ENCODE measurements at places on chromosomes 7 and 10.

DNA sequence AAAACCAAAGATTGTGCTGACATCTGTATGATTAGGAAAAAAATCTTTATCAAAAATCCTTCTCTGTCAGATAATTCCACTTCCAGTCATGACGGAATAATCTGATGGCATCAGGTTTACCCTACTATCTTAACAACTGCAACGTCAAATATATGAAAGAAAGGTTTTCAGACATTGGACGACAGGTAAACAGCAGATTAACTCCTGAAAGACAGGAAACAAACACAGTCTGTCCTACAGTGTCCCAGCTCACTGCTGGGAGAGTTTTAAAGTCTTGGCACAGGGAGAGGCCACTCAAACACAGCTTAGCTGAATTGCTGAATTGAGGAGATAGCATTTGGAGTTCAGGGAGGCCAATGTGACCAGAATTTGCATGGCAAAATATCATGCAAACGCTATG lies 186.3 kb upstream of the KCTD7 start:
- DNase-seq, result no peak

- DNase-seq, result no peak
These were observed 70.8 kb upstream of the KDM7A start for GRCh38 chr7:140247559-140247958.

DNA sequence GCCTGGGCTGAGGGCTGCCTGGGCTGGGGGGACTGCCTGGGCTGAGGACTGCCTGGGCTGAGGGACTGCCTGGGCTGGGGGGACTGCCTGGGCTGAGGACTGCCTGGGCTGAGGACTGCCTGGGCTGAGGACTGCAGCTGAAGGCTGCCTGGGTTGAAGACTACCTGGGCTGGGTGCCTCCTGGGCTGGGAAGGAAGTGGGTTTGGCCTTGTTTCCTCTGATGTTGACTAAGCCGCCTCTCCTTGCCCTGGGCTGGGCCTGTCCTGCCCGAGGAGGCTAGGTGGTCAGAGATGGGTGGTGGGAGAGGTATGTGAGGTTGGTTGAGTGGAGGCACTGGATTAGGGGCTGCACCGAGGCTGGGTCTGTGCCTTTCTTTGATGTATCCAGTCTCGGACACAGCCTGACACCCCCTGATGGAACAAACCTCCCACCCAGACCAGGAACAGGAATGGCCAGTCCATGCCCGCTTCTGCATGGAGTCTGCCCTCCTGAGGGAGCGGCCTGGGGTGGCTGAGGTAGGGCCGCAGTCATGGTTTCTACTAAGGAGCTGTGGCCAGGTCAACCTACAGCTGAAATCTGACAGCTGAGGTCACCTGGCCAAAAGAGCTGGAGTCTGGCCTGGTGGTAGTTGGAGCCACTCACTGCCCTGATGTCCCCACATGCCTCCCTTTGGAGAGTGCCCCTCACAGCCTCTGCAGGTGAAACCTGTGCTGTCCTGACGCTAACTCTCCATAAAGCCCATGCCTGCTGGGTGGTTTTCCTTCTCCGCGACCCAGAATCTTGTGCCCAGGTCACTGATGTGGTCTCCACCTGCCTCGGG lies 22.3 kb downstream of the SCART1 start:
- no peak for DNase-seq

- no peak for DNase-seq
These were observed 51.1 kb downstream of the SHH start for GRCh38 chr7:155761162-155761561.

- DNase-seq, result no peak
These were observed 66.9 kb downstream of the AMZ1 start for GRCh38 chr7:2754912-2755311.

- no peak for DNase-seq
These were observed 243.2 kb upstream of the TMEM229A start for GRCh38 chr7:124276005-124276622.

GRCh38 chr10:89566992-89567391 lies 31.6 kb upstream of the SLC16A12 start:
- no peak for DNase-seq

DNA sequence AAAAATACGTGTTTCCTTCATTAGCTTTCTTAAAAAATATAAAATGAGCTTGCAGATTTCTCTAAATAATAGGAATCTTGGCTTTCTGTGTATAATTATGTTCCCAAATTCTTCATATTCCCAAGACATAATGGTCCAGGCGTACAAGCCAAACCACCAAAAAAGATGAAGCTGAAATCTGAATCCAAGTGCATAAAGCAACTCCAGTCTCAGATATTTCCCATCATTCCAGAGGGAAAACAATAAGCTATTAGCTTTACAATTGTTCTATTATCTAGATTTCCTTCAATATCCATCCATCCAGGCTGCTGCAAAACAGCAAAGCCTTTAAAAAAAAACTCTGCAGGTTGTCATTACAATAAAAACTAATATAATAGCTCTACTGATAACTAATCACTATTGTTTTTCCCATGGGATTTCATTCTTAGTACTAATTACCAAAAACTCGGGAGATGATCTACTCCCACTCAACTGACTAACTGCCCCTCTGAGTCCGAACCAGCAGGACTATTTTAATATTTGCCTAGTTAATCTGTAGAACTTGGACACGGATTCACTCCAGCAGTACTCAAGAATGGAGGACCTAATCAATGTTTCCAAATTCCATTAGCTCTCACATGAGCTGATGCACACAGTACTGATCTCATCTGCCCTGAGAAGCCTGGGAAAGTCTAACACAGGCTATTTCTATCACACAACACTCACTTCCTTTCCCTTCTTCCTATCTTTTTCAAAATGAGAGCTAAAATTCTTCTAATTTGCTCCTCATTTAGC lies 108.9 kb upstream of the ASAH2 start:
- DNase-seq, result no peak

DNA sequence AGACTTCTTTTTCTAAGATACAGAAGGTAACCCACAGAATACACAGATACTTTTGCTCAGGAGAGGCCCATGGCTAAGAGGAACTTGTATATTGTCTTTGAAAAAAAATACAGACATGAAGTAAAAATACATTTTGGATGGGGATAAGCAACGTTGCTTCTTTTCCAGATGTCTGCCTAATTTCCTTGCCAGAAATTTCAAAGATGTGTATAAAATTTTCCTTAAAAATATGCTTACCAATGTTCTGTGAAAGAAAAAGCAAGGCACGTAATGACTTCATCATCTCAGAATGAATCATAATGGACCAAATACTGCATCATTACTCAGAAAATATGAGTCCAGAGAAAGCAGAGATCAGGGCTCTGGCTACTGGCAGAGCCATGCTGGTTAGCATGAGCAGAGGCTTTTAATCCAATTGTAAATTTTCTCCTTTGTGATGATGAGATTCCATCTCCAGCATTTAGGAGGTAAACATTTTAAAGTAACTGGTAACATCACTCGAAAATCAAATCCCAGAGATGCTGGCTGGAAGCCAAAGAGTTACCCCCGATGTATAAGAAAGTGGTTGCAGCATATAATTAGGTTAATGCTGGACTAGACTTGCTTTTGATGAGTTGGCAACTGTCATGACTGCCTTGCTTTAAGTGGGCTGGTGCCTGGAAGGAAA lies 272.5 kb downstream of the SEMA3A start:
- DNase-seq, result no peak

DNA sequence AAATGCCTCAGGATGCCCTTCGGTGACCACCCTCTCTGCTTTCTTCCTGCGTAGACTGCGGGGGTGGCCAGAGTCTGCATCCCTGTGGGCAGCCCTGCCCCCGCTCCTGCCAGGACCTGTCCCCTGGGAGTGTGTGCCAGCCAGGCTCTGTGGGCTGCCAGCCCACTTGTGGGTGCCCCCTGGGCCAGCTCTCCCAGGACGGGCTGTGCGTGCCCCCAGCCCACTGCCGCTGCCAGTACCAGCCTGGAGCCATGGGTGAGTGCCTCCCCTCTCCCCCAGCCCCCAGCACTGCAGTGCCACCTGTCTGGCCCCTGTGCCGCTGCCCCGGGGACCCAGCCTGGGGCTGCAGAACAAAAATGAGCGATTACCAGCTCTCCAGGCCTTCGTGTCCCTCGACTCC lies 23.1 kb upstream of the ZNF862 start:
- no peak for DNase-seq

- DNase-seq, result no peak
These were observed 4.3 kb upstream of the ANKRD61 start for GRCh38 chr7:6026820-6027311.

DNA sequence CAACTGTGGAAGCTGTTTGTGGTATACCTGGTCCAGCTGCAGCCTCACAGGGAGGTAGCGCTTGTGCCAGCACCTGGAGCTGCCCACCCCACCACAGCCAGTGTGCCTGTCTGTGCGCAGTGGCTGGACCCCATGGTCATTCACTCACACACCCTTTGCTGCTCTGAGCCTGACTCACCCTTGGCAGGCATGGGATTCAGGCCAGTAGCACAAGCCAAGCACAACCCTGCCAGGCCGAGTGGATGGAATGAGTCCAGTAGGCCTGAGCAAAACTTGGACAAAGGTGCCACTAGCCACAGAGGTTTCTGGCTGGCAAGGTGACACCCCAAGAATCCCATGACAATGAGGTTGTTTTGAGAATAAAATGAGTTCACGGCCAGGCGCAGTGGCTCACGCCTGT lies 19.0 kb downstream of the RBM48 start:
- no peak for DNase-seq

GRCh38 chr10:120760253-120760652 lies 90.9 kb upstream of the WDR11 start:
- DNase-seq, result no peak

- DNase-seq, result no peak
These were observed 52.5 kb upstream of the CAMK2B start for GRCh38 chr7:44377681-44378421.

DNA sequence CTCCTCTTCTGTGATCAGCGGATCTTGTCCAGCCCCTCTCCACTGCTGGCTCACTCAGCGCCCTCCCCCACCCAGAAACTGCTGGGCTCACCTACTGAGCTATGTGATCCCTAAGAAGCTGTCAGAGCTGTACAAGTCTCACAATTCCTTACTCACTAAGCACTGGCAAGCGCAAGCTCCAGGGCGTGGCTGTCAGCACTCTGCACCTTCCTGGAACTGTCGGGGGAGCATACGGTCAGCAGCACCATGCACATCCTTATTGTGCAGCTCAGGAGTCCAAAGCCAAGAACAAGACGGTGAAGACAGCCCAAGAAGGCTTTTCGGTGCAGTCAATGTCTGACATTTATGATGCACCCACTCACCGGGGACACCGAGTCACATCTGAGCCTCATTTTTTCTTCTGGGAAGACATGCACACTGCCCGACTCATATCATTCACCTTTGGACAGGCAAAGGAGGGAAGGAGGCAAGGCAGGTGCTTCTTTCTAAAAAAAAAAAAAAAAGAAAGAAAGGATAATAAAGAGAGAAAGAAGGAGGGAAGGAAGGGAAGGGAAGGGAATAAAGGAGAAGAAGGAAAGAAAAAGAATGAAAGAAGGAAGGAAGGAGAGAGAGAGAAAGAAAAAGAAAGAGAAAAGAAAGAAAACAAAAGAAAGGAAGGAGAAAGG lies 56.3 kb downstream of the ASB13 start:
- no peak for DNase-seq

GRCh38 chr10:109770663-109771062 lies 152.6 kb downstream of the XPNPEP1 start:
- no peak for DNase-seq

- no peak for DNase-seq
These were observed 74.0 kb downstream of the DOCK4 start for GRCh38 chr7:112132051-112132694.

- DNase-seq, result no peak
These were observed 749.1 kb upstream of the SORCS1 start for GRCh38 chr10:107913317-107914294.

DNA sequence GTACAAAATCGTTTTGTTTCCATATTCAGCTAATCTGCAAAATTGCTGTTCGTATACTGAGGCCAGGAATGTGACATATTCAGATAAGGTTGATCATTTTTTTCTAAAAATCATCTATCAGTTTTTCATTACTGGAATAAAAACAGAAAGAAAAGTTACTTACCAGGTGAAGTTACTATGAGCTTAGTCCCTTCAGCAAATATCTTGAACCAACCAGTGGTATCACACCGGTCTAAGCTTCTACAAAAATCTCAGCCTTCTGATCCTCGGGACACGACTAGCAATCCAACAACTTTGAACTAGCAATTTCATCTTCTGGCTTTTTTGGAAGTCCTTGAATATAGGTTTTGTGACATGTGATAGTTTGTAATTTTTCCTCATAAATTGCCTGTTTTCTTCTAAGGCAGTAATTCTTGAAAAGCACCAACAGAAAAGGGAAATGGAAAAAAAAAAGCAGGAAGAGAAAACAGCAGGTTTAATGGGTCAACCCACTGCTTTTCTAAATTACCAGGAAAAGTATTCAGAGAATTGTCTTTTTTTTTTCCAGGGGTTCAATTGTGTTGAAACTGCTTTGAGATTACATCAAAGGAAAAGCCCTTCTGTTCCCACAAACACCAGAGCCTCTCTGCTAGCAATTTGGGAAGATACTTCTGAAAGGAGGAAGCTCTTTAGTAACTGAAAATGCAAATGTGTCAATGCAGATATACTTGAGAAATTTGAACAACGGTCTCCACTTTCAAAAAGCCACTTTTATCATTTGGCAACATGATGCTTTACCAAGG lies 2.9 kb upstream of the TARP start:
- no peak for DNase-seq

- DNase-seq, result no peak
These were observed 46.8 kb upstream of the CRTAC1 start for GRCh38 chr10:98077223-98077622.

DNA sequence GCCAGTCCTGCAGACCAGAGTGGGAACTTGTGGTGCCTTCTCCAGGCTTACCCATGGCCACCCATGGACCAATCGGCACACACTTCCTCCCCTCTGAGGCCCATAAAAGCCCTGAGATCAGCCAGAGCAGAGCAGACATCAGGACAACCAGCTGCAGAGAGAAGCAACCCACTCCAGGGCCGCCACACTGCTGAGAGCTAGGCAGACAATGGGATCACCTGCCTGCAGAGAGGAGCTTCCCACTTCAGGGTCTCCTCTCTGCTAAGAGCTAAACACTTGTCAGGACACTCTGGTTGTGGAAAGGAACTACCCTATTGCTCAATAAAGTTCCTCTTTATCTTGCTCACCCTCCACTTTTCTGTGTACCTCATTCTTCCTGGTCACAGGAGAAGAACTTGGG lies 34.0 kb downstream of the C7orf25 start:
- no peak for DNase-seq

GRCh38 chr10:13331646-13332045 lies 16.4 kb downstream of the SEPHS1 start:
- DNase-seq, result no peak

DNA sequence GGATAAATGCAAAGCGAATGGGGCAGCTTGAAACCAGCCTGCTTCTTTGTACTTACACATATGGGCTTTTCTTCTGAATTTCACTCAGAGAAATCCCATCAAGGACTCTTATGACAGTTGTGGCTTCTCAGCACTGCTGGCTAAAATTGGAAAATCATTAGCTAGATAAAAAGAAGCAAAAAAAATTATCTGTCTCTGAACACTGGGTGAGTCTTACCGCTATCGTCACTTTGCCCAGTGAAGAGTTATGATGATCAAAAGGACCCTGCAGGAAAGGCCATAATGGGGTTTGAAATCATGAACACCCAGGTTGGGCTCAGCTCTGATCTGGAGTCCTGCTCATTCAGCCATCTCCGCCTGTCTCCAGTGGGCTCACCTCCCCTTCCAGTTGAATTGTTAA lies 34.3 kb downstream of the AOAH start:
- DNase-seq, result no peak
